CD4-positive, CD25-positive, alpha-beta regulatory T cell (primary cell): ENCODE measurements at places on chromosomes 5 and 9. TPM values are rescaled to one million over a fixed set of nuclear protein-coding genes. Genes with fewer than 3 reads are reported as not detected.

DNA sequence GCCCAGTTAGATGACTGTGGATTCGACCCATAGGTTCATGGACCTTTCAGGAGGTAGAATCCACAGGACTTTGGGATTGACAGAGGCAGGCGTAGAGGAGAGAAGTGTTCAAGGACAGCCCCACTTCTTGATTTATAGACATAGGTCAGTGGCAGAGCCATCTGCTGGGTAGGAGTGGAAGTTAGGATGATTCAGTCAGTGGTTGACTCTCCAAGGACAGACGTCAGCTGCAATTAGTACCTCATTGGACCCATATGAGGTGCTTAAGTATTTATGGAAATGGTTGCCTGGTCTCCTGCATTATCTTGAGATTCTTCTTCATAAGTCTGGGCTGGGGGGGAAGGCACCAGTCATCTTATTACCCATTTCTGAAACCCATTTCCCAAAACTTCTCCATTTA lies 70.9 kb downstream of the SH3RF2 start:
- H3K4me1 ChIP-seq: no peaks in the 10 kb centered on the region
- H3K27me3 ChIP-seq: no peaks in the 10 kb centered on the region
- H3K36me3 ChIP-seq: no peaks in the 10 kb centered on the region
- H3K27ac ChIP-seq: no peak overlapping the region
- no peak overlapping the region for H3K4me3 ChIP-seq
- DNase-seq: no peak

The SOX30 gene
- not detected for total RNA-seq

The PCDHAC2 gene
- not detected for total RNA-seq

GRCh38 chr5:73298772-73299630 lies 126.0 kb downstream of the TMEM174 start:
- peaks cover 3% of the 10 kb centered on the region for H3K4me1 ChIP-seq
- DNase-seq: peak; percentile 11
- H3K27ac ChIP-seq: no peak overlapping the region
- no peaks in the 10 kb centered on the region for H3K36me3 ChIP-seq

- H3K4me3 ChIP-seq: no peak overlapping the region
- H3K36me3 ChIP-seq: peaks cover 13% of the 10 kb centered on the region
- peak overlapping the region; percentile 77 for H3K27ac ChIP-seq
- H3K4me1 ChIP-seq: peaks cover 85% of the 10 kb centered on the region
Measured at GRCh38 chr9:133115604-133116345, 5.3 kb downstream of the RALGDS start.

The ZNF883 gene
- total RNA-seq: 0.52 TPM

The LCN1 gene
- not detected for total RNA-seq

- H3K27ac ChIP-seq: no peak overlapping the region
- no peaks in the 10 kb centered on the region for H3K36me3 ChIP-seq
- H3K27me3 ChIP-seq: no peaks in the 10 kb centered on the region
- peak; percentile 84 for DNase-seq
- no peaks in the 10 kb centered on the region for H3K4me1 ChIP-seq
Measured at GRCh38 chr5:157431544-157432200, 28.3 kb upstream of the NIPAL4 start.

The PCDH12 gene
- total RNA-seq: not detected

- H3K27ac ChIP-seq: no peak overlapping the region
- H3K27me3 ChIP-seq: no peaks in the 10 kb centered on the region
- H3K36me3 ChIP-seq: peaks cover 54% of the 10 kb centered on the region
- no peak overlapping the region for H3K4me3 ChIP-seq
- no peaks in the 10 kb centered on the region for H3K4me1 ChIP-seq
Measured at GRCh38 chr9:130092910-130093309, 39.2 kb downstream of the GPR107 start.

DNA sequence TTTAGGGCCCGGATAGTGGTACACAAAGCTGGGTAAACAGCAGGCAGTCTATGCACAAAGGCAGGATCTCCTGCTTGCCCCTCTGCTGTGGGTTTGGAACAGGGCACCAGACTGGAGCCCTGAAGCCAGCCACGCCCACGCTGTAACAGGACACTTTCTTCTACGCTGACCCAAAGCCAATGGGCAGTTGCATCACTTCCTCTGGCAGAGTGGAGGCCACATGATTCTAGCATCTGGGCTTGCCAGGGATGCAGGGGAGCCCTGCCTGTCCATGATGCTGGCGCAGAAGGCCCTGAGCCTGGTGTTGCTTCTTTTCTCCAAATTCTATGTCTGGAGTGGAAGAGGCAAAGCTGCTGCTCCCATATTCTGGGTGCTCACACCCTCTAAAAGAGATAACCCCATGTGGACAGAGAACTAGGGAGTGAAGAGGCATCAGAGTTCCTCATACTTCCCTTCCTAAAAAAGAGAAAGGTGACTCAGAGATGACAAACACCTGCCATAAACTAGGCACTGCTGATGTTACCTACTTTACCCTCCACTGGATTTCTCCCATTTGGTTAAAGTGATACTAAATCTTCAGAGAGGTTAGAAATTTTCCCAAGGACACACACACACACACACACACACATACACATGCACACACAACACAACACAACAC lies 260.3 kb upstream of the KLF4 start:
- H3K4me1 ChIP-seq: no peaks in the 10 kb centered on the region
- DNase-seq: no peak
- no peak overlapping the region for H3K27ac ChIP-seq
- H3K36me3 ChIP-seq: no peaks in the 10 kb centered on the region
- H3K4me3 ChIP-seq: no peak overlapping the region

The SLC34A1 gene
- 0.20 TPM for total RNA-seq

DNA sequence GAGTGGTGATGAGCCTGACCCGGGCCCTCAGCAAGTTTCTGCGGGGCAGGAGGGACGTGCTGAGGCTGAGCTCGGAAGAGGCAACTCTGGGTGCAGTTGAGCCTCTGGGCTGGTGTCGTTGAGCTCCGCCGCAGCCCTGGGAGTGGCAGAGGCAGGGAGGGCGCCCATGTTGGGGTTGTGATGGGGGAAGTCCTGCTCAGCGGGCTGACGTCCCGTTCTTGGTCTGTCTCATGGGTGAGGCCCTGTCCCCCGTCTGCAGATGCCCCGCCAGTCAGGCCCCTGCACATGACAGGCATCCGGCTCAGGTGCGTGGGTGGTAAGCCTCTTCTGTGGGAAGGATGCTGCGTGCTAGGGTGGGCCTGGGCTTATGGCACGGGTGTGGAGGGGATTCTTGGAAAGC lies 64.3 kb downstream of the RXRA start:
- no peaks in the 10 kb centered on the region for H3K36me3 ChIP-seq
- H3K27ac ChIP-seq: peak overlapping the region; percentile 98
- peaks cover 59% of the 10 kb centered on the region for H3K4me1 ChIP-seq
- no peak overlapping the region for H3K4me3 ChIP-seq
- H3K27me3 ChIP-seq: no peaks in the 10 kb centered on the region

- H3K36me3 ChIP-seq: no peaks in the 10 kb centered on the region
- no peak overlapping the region for H3K27ac ChIP-seq
- peaks cover 80% of the 10 kb centered on the region for H3K4me1 ChIP-seq
- no peak overlapping the region for H3K4me3 ChIP-seq
- H3K27me3 ChIP-seq: no peaks in the 10 kb centered on the region
- DNase-seq: no peak
Measured at GRCh38 chr9:93130861-93131481, 3.1 kb downstream of the NINJ1 start.

DNA sequence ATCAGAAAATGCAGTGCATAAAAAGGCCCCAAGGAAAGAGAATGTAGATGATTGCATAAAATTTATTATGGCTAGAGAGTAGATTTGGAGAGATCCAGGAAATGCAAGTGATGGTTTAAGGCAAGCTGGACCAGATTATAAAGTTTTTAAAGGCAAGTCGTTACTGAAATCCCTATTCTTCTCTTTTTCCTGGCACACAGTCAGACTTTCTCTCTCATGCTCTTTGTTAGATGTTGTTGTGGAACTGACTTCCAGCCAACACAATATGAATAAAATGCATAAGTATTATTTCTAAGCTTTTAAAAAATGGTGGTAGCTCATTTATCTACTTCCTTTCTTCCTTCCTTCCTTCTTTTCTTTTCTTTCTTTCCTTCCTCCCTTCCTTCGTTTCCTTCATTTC lies 1085.4 kb upstream of the CDH6 start:
- no peaks in the 10 kb centered on the region for H3K36me3 ChIP-seq
- no peaks in the 10 kb centered on the region for H3K4me1 ChIP-seq
- no peak overlapping the region for H3K27ac ChIP-seq
- H3K4me3 ChIP-seq: no peak overlapping the region
- DNase-seq: no peak
- no peaks in the 10 kb centered on the region for H3K27me3 ChIP-seq

GRCh38 chr9:125963932-125964331 lies 216.8 kb downstream of the PBX3 start:
- no peak overlapping the region for H3K27ac ChIP-seq
- DNase-seq: no peak
- H3K36me3 ChIP-seq: peaks cover 13% of the 10 kb centered on the region
- H3K4me3 ChIP-seq: no peak overlapping the region
- no peaks in the 10 kb centered on the region for H3K4me1 ChIP-seq

GRCh38 chr9:121368745-121369144 lies 1.3 kb downstream of the STOM start:
- peaks cover 25% of the 10 kb centered on the region for H3K4me1 ChIP-seq
- DNase-seq: no peak
- no peaks in the 10 kb centered on the region for H3K36me3 ChIP-seq
- H3K27me3 ChIP-seq: no peaks in the 10 kb centered on the region
- peak overlapping the region; percentile 86 for H3K4me3 ChIP-seq

DNA sequence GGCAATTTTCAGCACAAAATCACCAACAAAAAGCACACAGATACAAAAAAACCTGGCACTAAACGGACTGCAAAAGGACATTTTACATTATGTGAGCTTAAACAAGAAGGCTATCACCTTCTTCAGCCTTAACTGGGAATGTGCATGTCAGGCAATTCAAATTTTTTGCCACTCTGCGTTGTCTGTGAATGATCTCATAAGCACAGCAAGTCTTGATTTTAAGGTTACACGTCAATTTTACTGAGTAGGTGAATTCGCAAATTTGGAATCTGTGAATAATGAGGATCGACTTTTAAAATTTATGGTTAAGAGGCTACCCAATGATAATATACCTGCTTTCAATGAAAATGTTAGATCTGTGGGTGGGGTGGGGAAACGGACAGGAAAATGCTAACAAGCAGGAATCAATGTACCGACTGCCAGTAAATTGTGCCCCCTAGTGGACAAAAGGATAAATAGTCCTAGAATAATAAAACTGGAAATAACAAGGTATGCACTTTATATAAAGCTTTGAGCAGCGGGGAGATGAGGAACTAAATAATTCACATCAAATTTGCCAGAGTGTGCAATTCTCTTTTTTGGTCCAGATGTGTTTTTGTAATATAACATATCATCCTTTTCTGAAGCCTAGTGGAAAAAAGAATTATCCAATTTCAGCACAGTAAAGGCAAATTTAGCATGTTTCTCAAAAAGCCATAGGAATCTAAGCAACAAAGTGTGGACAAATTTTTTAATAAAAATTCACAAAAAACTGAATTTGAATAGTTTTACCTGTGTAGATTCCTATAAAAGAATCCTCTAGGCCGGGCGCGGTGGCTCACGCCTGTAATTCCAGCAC lies 20.5 kb downstream of the EQTN start:
- no peaks in the 10 kb centered on the region for H3K36me3 ChIP-seq
- no peaks in the 10 kb centered on the region for H3K4me1 ChIP-seq
- no peak overlapping the region for H3K4me3 ChIP-seq
- H3K27ac ChIP-seq: no peak overlapping the region

DNA sequence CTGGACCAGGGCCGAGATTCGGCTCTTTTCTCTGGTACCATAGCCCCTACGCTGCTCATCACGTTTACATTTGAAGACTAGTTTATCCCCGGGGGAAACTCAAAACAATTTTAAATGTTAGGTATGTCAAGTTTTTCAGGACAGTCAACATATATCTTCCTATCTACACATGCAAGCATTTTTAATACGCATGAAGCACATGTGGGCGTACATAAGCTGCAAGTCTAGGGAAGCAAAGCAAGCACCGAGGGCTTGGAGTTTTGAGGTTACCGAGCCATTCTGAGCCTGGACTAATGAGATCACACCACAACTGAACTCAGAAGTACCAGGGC lies 154.4 kb downstream of the AUH start:
- H3K27ac ChIP-seq: no peak overlapping the region
- H3K4me1 ChIP-seq: peaks cover 10% of the 10 kb centered on the region
- no peaks in the 10 kb centered on the region for H3K27me3 ChIP-seq
- DNase-seq: no peak
- no peaks in the 10 kb centered on the region for H3K36me3 ChIP-seq

- H3K36me3 ChIP-seq: no peaks in the 10 kb centered on the region
- H3K4me1 ChIP-seq: peaks cover 7% of the 10 kb centered on the region
- no peak overlapping the region for H3K27ac ChIP-seq
- DNase-seq: no peak
Measured at GRCh38 chr5:107268241-107268640, 402.5 kb downstream of the EFNA5 start.
